ENCODE measurements at places on chromosomes 16 and 17. TPM values are rescaled to one million over a fixed set of nuclear protein-coding genes. Genes with fewer than 3 reads are reported as not detected.

Gene ZP2
- total RNA-seq = not detected

Gene SYT17
- 21.6 TPM for total RNA-seq

DNA sequence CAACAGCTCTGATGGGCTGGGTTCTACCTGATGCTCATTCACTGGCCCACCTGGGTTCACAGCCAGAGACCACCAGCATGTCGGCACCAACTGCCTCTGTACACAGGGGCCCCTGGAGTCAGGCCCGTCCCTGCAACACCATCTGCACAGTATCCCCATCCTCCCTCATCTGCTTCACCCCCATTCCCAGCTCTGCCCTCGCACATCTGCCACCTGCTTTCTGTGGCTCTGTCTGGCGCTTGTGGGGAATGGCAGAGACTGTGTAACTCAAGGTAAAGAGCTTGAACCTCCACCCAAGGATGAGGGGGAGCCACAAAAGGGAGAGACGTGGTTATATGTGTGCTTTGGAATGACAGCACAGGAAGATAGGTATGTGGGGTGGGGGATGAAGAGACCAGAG, 27.2 kb downstream of the SMPD3 start:
- DNase-seq = no peak

DNA sequence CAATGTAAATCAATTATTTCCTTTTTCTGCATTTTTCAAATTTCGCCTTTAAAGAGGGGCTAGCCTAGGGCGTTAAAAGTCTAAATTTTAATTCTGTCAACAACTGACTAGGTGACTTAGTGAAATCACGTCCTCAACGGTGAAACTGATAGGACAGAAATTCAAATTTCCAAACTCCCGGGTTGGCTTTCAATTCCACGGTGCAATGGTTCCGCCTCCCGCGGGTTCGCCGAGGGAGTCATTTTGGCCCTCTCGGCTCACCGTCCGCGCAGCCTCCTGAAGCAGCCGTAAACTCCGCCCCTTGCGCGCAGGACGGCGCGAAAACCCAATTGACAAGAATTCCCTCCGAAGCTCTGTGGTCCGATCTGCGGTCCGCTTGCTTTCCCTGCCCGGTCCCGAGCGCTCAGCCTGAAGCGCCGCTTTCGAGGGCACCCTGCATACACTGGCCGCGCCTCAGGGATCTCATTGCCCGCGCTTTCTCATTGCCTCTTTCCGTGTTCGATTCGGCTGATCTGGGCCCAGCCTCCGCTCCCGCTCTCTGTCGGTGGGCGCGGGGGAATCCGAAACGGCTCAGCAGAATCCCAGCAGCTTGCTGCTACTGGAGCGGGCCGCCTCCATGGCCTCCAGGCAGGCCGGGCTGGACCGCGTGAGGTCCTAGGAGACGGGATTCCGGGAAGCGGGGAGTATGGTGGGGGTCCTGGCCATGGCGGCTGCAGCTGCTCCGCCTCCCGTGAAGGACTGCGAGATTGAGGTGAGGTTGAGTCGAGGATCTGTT, at the start of gene ATAD5:
Gene ATAD5 (plus strand): TSS at position 304 of the 775 bp plus-strand sequence. CDS start 382 bp downstream, at position 686.
- DNase-seq = peak; percentile 85

Gene P2RX1
- total RNA-seq = 0.43 TPM

- DNase-seq = no peak
Measured at GRCh38 chr16:80875616-80876015, 71.2 kb upstream of the CDYL2 start.

Gene LGALS9B
- total RNA-seq = not detected

Gene DLX3
- not detected for total RNA-seq

Gene KRTAP2-1
- total RNA-seq = not detected

- no peak for DNase-seq
Measured at GRCh38 chr16:23499801-23500200, 10.5 kb downstream of the GGA2 start.

DNA sequence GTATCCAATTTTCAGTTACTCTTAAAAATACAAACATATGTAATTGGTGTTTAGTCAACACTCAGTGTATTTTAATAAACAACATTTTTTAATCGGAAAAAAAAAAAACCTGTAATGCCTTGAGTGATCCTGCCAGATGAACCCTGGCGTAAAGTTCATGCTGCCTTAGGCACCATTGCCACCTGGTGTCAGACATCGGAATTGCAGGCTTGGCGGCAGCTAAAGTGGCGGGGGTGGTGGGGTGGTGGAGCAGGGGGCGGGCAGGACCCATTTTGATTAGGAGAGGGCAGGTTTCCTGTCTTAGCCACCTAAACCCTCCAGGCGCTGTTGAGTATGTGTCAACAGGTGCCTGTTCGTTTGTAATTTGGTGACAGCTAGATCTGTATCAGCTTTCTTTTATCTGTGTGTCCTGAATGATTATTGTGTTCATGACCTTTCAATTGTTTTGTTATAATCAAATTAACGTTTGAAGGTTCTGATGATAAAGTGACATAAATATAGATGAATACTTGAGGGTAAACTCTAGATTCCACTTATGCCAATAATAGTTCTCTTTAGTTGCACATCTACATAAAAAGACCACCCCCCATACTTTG, 588.7 kb downstream of the CDH13 start:
- no peak for DNase-seq

Gene RUNDC3A
- total RNA-seq = 373 TPM

DNA sequence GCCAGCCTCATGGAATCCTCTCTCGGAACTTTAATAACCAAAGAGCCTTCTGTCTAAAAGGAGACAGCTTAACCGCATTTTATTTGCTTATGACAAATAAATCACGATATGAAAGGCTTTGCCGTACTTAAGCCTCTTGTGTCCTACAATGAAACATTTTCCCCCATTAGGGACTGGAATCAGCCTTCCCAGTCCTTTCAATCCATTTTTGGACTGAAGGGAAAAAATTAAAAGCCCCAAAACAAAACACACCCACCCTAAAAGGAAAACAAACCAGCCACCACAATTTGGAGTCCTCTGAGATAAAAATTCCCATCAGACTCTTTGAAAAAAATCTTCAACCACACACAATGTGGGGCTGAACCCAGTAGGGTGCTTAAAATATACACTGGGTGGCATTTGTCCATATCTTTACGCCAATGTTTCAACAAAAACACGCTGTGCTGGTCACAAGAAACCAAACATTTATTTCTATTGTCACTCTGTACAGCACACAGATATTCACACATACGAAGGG, 3.0 kb downstream of the HOXB4 start:
- no peak for DNase-seq

DNA sequence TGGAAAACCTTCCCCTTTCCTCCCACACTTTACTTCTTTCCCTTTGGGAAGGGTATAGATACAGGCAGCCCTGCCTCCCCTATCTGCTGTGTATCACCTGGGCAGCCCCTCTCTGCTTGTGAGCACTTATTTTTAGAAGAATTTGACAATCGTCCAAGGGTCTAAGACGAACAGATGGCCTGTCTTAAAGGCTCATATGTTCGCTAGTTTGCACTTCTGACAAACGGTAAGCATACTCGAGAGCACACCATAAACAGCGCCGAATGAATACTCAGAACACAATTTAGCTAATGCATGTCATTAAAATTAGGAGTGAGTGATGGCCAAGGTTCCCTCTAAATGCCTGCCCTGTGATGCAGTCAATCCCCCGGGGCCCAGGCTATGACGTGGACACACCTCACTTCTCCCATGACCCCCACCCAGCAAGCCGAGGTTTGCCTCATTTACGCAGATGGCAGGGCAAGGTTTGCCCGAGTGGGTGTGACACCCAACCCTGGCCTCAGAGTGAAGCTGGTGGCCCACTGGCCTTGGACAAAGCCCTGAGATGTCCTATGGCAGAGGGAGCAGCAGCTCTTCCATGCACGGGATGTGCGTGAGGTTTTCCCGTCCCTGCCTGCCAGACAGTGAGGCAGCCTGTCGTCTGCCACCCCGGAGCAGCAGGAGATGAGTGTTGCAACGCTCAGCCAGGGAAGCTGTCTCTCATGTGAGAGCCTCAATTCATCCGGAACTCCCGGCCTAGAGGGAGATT, 125.2 kb downstream of the C16orf78 start:
- DNase-seq = peak; percentile 24

Gene NEUROD2
- 48.1 TPM for total RNA-seq

GRCh38 chr17:48630009-48630924, 4.1 kb upstream of the HOXB9 start:
- no peak for DNase-seq

- DNase-seq = no peak
Measured at GRCh38 chr17:45256114-45256966, 5.6 kb downstream of the SPATA32 start.

DNA sequence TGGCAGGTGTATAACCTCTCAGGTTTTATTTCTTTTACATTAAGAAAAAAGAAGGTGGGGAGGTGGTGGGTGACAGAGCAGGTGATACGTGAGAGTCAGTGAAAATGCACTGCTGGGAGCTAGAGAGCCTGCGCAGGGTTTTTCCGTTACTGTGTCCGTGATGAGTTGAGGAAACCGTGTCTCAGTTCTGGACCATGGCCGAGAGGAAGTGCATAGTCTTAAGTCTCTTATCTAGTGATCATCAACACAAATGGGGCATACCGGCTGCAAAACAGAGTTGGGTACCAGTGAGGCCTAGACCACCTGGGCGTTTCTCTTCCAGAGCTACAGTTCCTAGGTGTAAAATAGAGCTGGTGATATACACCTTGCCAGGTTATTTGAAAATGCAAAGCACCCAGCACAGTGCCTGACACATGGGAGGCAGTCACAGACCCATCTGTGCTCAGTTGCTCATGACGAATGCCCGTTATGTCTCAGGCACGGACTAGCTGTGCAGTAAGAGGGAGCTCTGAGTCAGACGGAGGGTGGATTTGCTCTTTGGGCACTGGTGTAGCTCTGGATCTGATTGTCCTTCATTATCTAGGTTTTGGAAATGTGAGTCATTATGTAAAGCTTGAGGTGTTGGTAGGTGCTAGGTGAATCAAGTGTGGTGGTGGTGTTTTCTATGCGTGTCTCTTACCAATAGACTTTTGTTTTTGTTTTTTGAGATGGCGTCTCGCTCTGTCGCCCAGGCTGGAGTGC, 60.9 kb downstream of the RPTOR start:
- DNase-seq = no peak

- peak; percentile 76 for DNase-seq
Measured at GRCh38 chr17:43994272-43995149, 9.9 kb upstream of the NAGS start.

DNA sequence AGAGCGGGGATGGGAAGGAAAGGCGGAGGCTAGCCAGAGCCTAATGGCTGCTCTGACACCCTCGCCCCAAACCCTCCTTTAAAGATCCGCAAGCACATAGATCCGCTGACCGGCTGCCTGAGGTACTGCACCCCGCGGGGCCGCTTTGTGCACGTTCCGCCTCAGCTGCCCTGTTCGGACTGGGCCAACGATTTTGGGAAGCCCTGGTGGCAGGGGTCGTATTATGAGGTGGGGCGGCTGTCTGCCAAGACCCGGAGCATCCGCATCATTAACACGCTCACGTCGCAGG, 663 bp downstream of the CYB5D1 start:
- DNase-seq = peak; percentile 47

- DNase-seq = no peak
Measured at GRCh38 chr16:373848-374615, 3.7 kb upstream of the MRPL28 start.

Gene PRPSAP2
- total RNA-seq = 57.1 TPM

DNA sequence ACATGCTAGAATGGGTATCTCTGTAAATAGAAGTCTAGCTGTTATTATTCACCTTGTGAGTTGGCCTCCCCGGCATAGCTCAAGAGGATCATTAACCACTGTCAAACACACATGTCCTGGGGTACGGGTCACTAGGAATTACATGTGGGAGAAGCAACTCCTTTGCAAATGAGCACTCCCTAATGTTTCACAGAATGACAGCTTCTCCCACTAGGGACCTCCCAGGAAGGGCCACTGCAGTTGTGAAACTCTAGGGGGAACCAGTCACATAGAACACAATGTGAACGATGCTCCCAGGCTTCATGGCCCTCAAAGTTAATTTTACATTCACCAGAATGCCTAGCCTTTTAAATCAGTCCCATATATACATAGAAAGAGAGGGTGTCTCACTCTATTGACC, 12.4 kb upstream of the ZNF19 start:
- no peak for DNase-seq

GRCh38 chr16:66207139-66207882, 159.2 kb upstream of the CDH5 start:
- no peak for DNase-seq

GRCh38 chr17:45973099-45973780, 25.8 kb upstream of the STH start:
- DNase-seq = no peak

DNA sequence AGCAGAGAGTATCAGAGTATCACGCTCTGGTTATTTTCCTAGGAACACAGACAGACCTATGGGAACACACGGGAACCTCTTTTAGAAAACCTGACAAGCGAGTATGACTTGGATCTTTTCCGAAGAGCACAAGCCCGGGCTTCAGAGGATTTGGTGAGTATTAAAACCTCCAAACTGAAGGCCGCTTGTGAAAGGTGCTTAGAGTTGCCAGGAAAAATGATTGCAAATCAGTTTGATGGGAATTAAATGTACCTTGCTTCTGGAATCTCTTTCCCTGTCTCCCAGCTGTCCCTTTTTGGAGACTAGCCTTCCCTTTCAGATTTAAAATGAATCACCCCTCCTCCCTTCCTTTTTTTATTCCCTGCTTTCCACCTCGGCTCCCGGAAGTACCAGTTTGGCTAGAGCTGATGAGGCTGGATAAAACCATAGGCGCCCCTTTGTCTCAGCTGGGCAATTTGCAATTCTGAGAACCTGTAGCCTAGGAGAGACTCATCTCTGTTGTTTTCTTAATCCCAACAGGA, 27.3 kb downstream of the KAT7 start:
- no peak for DNase-seq

GRCh38 chr17:73562896-73563295, 81.3 kb downstream of the SDK2 start:
- no peak for DNase-seq

DNA sequence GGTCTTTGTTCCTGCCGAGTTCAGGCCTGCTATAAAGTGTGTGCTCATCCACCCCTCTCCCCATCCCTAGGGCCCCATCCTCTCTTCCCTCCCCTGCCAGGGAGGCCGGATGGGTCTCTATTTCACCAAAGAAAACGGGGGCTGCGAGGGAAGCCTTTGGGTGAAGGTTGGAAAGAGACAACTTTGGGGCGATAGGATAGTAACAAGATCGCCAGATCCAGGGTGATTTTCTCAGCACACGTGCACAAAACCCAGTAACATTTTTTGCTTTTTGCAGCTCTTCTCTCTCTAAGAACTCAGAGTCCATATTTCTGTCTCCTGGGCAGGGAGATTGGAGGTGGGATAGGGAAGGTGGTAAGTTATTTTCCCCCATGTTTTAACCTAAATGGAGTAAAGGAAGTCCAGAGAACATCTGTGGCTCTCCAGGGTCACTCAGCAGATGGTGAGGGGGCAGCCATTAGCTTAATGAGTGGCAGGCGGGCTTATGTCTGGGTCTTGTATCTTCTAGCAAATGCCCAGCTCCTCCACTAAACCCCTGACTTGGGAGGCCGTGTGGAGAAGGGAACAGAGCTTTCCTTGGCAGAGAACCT, 6.9 kb downstream of the CCR7 start:
- DNase-seq = no peak

Gene TBC1D3B
- total RNA-seq = 12.3 TPM

- peak; percentile 34 for DNase-seq
Measured at GRCh38 chr17:31095236-31096105, 694 bp downstream of the NF1 start.

GRCh38 chr17:42309986-42310786, 21.9 kb downstream of the STAT5A start:
- no peak for DNase-seq

GRCh38 chr17:30905742-30906100, 317 bp downstream of the TEFM start:
- no peak for DNase-seq

Gene ACSM2A
- total RNA-seq = not detected

Gene OR3A3
- not detected for total RNA-seq

Measured in dorsolateral prefrontal cortex (tissue), 122 donors.